Esophagus muscularis mucosa (tissue), 4 donors: ENCODE measurements at places on chromosomes 2 and 18. TPM values are rescaled to one million over a fixed set of nuclear protein-coding genes. Genes with fewer than 3 reads are reported as not detected.

DNA sequence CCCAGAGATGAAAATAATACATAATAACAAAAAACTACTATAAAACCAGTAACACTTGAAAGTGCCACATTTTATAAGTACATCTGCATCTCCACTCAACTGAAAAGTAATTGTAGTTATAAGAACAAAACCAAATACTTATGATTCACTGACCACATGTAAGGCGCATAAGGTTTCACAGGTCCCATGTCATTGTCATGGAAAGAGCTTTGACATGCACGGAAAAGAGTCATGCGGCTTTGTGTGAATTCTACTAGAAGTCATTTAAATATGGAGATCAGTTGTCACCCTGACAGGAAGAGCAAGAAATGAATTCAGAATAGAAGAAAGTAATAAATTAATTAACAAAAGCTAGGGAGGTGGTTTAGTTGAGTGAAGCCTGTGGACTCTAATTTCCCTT is 459.1 kb downstream of the CDH2 start:
- no peak for DNase-seq

DNA sequence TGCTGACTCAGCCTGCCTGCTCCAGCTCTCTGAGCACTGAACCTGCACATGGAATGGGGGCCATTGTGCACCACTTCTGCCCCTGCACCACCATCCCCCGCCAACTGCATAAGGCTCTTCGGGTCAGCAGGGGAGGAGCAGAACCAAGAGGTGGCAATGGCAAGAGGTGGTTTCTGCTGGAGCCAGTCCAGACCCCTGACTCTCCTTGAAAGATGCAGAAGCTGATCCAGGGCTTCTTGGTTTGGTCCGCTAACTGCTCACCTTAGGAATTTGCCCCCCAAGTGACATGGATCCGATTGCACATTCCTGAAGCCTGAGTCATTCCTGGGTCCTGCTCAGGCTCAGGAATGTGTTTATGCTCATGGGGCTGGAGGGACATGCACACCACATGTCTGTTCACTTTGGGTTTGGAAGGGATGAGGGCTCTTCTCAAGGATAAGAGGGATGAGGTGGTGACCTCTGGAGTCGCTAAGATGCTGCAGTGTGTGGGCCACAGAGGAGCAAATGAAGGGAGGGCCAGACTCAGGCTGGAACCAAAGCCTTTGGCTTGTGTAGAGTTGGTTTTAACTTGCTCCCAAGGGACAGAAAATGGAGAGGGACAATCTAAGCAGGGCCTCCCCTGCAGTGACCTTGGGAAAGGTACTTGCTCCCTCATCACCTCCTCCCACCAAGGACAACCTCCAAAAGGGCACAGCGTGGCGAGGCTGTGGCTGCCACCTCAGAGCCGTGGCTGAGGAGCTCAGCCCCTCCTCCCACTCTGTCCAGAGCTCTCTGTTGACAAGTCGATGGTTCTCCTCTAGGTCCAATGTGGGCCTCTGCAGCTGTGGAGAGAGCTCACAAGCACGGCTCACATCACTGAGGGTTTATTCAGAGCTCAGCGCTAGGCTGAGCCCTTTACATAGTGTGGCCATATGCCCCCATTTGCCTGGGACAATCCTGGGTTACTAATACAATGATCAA is 66.2 kb downstream of the HS1BP3 start:
- no peak for DNase-seq

Gene SAG
- total RNA-seq = not detected

DNA sequence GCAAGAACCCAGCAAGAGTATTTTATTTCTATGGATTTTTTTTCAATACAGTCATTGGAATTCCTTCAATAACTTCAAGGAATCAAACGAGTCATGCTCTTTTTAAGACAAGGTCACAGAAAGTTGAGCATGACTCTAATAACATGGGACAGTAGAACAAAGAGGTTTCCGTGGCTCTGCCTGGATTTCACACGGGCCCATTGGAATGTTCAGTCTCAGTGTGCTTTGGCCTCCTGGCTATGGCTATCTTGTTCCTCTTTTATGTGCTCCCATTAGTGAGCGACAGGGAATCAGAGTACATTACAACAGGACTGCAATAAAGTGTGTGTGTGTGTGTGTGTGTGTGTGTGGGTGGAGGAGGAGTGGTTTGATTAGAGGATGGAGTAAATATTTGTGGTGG is 312.4 kb downstream of the DCC start:
- DNase-seq = no peak

- no peak for DNase-seq
Observed at GRCh38 chr2:3349211-3349693, 28.4 kb downstream of the EIPR1 start.

Gene DPP10
- 6.6 TPM for total RNA-seq

Gene LINC00305
- not detected for total RNA-seq

GRCh38 chr2:6143812-6144211 is 451.6 kb downstream of the SOX11 start:
- DNase-seq = no peak

DNA sequence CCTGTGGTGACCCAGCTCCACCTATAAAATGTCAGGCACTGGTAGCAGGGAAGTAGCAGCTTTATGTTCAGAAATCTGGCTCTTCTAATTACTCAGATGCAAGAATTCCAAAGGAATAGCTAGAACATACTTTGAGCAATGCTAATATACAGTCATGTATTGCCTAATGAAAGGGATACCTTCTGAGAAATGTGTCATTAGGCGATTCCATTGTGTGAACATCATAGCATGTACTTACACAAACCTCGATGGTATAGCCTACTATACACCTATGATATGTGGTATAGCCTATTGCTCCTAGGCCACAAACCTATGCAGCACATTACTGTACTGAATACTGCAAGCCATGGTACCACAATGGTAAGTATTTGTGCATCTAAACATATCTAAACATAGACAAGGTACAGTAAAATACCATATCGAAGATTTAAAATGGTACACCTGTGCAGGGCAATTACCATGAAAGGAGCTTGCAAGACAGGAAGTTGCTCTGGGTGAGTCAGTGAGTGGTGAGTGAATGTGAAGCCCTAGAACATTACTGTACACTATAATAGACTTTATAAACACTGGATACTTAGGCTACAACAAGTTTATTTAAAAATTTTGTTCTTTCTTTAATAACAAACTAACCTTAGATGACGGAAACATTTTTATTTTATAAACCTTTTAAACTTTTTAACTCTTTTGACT is 50.3 kb upstream of the ETAA1 start:
- no peak for DNase-seq

DNA sequence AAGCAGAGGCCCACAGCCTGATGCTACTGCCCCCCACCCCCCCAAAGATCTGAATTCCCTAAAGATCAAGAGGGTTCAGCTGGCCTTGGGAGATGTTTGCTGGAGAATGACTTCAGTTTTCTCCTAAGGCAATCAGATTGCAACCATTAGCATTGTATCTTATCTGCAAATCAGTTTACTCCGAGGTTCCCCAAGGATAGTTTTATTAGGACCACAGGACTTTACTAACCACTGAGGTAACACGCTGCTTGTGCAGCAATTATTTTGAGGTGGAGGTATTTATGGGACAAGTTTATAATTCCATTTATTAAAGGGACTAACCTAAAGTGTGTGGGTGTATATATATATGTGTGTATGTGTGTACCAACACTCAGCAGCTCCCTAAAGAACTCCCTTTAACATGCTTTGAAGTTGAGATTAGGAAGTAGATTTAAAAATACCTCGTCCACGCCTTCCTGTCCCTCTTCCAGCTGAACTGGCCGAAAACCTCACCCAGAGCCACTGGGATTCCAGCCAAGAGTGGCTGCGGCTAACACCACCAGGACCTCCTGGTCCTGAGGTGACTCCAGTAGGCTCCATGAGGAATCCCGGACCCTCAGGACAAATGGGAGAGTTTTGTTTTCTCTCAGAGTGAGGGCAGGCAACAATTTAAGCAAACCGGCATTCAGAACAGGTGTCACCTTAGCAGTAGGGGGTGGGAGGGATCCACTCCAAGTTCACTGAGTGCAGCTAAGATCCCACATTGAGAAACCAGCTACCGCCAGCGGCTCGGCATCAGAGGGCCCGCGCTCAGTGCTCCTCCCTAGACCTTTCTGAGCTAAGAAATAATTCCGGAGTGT is 3.0 kb upstream of the DLX1 start:
- DNase-seq = no peak

Gene MYL12A
- total RNA-seq = 310 TPM

Gene GRHL1
- total RNA-seq = 5.1 TPM

DNA sequence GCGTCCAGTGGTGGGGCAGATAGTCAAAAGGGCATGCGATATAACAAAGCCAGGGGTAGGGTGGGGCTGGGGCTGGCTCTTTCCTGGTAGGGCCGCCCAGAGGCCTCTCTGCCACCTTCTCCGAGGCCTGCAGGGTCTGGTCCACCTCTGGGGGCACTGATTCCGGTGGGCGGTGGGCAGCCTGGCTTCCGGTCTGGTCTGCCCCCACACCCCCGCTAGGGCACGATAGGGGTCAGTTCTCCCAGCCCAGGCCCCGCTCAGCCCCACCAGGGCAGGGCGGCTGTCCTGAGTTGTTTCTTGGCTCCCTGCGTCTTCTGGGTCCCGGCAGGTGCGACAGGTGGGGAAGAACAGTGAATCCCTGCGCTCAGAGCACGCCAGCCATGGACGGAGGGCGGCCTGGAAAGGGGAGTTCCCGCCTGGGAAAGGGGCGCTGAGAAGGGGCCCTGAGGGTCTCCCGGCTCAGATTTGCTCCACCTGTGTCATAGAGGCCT is 707 bp upstream of the ERFE start:
- no peak for DNase-seq

DNA sequence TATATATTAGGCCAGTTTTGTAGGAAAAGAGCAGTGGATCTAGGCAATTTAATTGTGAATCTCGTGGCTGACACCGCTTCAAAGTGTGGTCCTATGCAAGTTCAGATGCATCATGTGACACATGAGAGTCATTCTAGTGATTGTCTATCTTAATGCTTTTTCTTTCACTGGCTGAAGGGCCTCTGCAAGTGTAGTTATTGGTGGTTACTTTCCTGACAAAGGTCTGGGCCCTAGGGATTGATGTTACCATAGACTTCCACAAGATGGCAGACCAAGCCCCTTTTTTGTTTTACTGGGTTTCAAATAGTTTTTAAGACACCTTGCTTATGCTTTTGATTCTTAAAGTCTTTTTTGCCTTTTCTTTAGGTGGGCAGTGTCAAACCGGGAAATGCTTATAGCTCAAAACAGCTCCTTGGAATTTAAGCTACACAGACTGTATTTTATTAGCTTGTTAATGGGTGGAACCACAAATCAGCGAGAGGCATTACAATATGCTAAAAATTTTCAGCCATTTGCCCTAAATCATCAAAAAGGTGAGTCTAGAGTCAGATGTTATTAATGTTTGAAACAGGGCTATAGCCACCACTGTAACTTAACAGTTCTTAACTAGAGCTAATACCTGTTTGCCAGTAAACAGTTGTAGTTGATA is 25.9 kb downstream of the CD8A start:
- DNase-seq = no peak

GRCh38 chr2:154693741-154694340 is 4.7 kb upstream of the KCNJ3 start:
- DNase-seq = no peak

Gene KCNF1
- 38.2 TPM for total RNA-seq

DNA sequence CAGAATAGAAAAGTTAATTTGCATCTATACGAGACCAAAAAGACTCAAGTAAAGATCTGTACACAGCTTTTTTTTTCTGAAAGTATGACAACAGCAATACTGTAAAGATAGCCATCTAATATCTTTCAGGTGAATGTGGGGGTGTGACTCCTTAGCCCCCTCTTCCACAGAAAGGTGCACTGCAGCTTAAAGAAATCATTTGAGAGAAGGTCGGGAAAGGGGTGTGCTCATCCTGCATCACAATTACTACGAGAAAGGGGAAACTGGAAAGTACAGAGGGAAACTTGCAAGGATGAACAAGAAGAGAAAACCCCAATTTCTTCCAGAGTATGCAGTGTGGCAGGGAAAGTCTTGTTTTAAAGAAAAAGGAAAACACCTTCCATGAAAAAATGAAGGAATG is 255.6 kb downstream of the CCDC178 start:
- DNase-seq = no peak

GRCh38 chr2:196384729-196385128 is 213.4 kb upstream of the STK17B start:
- DNase-seq = no peak

GRCh38 chr2:181454686-181455450 is 2.3 kb upstream of the ITGA4 start:
- DNase-seq = no peak

GRCh38 chr2:24920809-24921441 is 888 bp upstream of the ADCY3 start:
- DNase-seq = no peak

GRCh38 chr2:126656431-126657147 is 631 bp downstream of the GYPC start:
- no peak for DNase-seq

- no peak for DNase-seq
Observed at GRCh38 chr2:3212061-3212362, 165.6 kb downstream of the EIPR1 start.

DNA sequence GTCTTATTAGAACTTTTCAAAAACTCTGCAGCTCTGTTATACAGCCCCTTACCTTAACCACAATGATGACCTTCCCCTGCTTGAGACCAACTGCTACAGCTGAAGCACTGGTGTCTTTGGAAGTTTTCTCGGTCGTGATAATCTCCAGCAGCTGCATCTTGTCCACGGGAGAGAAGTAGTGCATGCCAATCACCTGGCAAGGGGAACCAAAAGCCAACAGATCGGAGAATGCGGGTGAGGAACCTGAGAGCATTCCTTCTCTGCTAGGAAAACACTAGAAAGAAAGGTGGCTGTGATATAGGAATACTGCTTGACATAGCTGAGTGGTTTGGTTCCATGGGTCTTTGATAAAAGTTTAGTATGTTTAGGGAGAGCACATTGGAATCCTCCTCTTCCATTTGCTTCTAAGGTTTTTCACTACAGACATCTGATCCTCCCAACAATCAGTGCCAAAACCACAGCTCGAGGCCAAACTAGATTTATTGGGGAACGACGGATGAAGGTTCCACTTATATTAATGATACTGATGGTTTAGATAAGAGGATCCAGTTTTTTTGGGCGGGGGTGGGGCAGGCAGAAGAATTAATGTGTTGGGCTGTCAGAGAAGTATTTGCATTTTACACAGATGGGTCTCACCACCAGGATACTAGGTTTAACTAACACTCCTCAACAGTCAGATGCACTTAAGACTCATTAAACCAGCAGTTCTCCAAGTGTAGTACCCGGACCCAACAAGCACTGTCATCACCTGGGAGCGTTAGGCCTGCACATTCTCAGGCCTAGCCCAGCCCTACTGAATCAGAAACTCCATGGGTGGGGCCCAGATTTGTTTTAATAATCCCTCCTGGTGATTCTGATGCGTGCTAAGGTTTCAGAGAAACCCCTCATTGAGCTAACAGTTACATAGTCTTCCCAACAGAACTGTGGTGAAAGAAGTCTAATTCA is 22.4 kb downstream of the GAREM2 start:
- no peak for DNase-seq

DNA sequence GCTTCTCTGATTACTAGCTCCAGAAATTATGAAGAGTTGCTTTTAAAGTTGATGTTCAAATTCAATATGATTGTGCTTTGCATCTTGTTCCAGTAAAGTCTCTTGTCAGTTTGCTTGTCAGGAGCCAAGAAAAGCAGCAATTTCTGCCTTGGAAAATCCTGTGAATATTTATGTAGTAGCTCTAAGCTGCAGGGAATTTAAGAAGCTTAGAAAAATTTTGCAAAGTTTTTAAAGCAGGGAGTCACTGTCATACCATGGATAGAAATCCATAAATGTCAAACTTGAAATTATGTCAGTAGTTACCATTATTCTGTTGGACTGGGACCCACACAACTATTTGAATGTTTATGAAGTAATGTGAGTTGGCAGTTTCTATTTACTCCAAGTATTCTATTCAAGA is 169.3 kb downstream of the TMEM200C start:
- DNase-seq = no peak
